ENCODE measurements at places on chromosomes 12 and 14.

DNA sequence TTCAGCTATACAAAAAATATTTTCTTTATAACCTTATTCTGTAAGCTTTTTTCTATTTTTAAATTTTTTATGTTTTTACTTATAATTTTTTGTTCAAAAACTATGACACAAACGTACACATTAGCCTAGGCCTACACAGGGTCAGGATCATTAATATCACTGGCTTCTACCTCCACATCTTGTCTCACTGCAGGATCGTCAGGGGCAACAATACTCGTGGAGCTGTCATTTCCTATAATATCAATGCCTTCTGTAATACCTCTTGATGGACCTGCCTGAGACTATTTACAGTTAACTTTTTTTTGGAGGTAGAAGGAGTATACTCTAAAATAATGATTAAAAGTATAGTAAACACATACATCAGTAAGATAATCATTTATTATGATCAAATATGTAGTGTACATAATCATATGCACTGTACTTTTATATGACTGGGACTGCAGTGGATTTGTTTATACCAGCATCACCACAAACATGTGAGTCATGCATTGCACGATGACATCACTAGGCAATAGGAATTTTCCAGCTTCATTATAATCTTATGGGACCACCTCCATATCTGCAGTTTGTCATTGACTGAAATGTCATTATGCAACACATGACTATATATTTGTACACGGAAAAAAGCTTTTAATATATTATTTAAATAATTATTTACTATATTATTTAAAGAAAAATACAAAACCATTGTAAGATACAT lies 18.5 kb upstream of the PMCH start:
- DNase-seq, result no peak

DNA sequence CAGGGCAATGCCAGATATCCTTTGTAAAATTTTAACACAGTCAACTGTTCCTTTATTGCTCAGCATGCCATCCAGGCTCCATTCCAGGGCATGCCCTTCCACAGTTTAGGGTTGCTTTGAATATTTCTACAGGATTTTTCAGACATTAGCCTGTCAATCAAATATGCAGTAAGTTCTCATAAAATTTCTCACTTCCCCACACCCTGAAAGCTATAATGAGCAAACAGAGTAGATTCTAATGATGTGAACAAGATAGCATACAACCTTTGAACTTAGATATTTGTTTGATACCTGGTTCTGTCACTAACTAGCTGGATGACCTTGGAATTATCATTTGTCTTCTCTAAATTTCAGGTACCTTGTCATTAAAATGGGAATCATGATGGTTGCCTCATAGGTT lies 251.2 kb downstream of the SYT1 start:
- DNase-seq, result no peak

- DNase-seq, result no peak
Observed at GRCh38 chr12:121905746-121906145, 12.6 kb upstream of the CFAP251 start.

DNA sequence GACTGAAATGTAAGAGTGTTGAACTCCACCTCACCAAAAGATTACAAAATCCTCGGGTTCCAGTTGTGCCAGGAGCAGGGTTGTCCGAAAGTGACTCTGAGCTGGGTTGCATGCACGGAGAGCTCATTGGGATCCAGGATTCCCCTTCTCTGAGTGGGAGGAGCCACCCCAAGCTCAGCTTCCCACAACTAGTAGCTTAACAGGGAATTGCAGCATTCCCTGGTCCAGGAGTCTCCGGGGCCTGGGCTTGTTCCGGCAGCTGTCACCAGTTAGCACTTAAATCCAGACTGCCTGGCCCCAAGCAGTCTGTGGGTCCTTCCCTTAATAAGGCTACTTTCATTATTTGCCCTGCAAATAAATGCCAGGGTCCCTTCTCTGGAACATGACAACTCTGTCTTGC lies 50.1 kb downstream of the CD9 start:
- no peak for DNase-seq

GRCh38 chr14:51304941-51305340 lies 64.9 kb downstream of the TMX1 start:
- no peak for DNase-seq

- no peak for DNase-seq
Observed at GRCh38 chr12:58502226-58502625, 418.1 kb downstream of the LRIG3 start.

GRCh38 chr12:123075087-123075645 lies 75.7 kb downstream of the PITPNM2 start:
- no peak for DNase-seq

GRCh38 chr14:63857466-63858030 lies 4.7 kb downstream of the SYNE2 start:
- DNase-seq, result peak; percentile 49

GRCh38 chr12:94621662-94622359 lies 28.5 kb downstream of the TMCC3 start:
- DNase-seq, result peak; percentile 3

- DNase-seq, result no peak
Observed at GRCh38 chr12:23847857-23848256, 101.6 kb downstream of the SOX5 start.

DNA sequence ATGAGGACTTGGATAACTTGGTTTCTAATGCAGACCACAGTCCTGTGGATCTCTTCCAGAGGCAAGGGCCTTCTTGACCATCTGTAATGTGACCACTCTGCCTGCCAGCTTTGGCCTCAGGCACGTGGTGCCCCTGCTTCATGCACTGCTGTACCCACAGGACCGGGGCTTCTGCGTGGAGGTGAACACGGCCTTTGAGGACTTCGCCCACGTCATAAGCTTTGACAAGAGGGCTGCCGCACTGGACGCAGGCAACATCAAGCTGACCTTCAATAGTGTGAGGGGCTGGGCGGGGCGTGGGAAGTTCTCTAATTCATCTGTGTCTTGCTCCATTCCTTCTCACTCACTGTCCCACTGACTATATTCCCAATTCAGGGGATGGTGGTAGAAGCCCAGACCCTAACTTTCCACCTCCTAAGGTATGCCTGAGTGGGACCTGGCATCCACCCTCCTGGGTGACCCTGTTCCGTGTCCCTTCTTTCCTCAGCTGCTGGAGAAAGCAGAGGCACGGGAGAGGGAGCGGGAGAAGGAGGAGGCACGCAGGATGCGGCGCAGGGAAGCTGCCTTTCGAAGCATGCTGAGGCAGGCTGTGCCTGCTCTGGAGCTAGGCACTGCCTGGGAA lies 18.5 kb downstream of the PRPF40B start:
- DNase-seq, result no peak

- no peak for DNase-seq
Observed at GRCh38 chr12:77120156-77121085, 55.1 kb upstream of the E2F7 start.

GRCh38 chr12:122929148-122929538 lies 33.2 kb upstream of the VPS37B start:
- no peak for DNase-seq

DNA sequence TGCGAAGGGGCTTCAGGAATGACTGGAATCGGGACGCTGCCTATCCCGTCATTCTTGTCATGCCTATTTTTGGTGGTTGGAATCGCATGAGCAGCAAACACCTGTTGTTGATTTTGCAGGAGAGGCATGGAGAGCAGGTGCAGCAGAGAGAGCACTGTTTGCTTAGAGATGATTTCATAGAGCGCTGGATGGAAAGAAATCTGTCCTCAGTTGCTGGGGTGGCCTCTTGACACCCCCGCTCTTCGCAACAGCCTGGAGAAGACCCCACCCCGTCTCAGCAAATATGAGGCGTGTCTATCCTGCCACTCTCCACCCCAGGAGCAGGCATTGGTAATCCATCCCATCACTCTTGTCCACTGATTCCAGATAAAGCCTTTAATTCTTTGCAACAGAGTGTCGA lies 19.3 kb upstream of the NCOR2 start:
- no peak for DNase-seq

GRCh38 chr12:33472299-33472698 lies 32.7 kb upstream of the SYT10 start:
- DNase-seq, result no peak

- DNase-seq, result no peak
Observed at GRCh38 chr12:18578191-18578590, 159.6 kb downstream of the PLCZ1 start.

GRCh38 chr12:53951577-53952334 lies 2.9 kb upstream of the HOXC12 start:
- DNase-seq, result no peak

DNA sequence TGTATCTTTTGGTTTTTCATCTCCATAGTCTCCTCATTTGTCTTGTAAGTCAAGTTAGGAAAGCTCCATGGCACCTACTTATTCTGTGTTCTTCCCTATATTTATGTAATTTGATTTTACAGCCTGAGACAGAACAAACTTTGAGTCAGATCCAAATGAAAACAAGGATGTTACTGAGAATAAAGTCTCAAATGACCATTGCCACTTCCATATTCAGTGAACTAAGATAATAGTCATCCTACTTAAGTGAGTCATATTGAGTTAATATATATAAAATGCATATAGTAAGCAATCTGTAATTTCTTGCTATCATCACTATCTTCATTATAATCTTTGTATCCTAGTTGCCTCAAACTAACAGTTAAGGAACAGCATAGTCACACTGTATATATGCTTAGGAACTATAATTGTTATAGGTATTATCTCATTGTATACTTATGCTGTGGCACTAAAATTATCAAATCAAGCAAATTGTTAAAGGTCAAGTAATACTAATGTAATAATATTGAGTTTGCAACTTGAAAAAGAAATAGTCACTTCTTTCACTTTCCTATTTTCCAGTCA lies 30.8 kb downstream of the TMTC3 start:
- no peak for DNase-seq

DNA sequence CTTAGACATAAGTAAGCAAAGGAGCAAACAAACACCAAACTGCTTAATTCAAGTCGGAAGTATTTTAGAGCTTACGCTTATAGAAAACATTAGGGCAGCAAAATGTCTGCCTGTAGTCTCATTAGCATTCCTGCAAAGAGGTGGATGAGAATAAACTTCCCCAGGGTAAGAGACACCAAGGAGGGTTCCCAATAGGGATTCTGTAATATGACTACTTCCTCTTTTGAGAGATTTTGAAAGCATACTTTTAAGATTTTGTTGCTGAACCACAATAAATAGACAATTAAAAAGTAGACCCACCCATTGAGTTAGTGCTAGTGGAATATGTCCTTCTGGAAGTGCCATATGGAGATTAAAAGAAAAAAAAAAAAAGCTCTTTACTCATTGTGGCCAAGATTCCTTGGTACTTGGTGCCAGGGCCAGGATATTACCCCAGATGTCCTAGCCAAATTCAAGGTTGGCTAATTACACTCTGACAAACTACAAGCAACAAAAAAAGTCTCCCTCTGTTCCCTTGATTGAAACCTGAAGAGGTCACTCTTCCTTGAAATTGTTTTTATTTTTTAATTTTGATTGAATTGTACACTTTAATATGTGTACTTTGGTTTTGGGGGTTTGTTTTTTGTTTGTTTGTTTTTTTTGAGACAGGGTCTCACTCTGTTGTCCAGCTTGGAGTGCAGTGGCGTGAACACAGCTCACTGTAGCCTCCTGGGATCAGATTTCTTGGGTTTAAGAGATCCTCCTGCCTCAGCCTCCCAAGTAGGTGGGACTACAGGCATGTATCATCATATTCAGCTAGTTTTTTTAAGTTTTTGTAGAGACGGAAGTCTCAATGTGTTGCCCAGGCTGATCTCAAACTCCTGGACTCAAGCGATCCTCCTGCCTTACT lies 8.7 kb downstream of the CLIP1 start:
- DNase-seq, result no peak

- DNase-seq, result peak; percentile 62
Observed at GRCh38 chr14:20632831-20633691, 8.4 kb downstream of the OR6S1 start.

DNA sequence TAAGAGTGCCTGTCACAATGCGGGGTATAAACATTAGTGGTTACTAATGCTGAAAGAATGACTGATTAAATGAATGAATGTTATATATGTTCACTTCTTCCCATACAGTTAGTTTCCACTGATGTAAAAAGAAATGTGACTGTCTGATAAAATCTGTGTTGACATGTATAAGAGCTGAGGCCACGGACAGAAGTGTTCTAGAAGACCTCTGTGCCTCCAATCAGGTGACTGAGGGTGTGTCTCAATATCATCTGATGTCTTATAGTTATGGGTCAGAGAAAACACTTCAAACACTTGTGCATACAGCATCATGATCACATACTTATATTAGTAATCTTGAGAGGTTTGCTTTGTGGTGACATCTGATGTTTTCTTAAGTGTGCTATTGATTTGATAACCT lies 183.4 kb downstream of the TTC7B start:
- DNase-seq, result no peak

DNA sequence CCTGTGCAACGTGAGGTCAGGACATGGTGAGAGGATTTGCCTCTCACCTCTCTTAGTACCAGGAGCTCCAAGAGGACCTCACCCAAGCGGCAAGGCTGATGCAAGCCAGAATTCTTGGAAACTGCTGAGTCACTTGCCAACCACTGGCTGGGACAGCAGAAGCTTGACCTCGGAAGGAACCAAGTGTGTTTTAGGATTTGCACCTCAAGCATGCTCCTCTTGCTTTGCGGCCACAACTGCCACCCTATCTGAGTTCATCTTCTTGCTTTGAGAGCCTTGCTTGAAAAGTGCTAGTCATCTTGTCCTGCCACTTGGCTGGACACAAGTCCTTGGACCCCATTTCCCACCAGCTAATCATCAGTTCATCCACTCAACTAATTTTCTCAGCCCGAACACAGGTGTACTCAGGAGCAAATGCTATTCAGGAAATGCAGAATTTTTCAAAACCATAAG lies 195.8 kb downstream of the SLC25A21 start:
- DNase-seq, result no peak

Data from stimulated activated CD4-positive, alpha-beta T cell treated with anti-CD3 and anti-CD28 coated beads, Interleukin-4, amount 100 ng/mL, for 4 hours (primary cell).